ENCODE measurements at places on chromosomes 11 and 22.

- no peak for DNase-seq
Observed at GRCh38 chr11:16081382-16082094, 274.8 kb downstream of the SOX6 start.

DNA sequence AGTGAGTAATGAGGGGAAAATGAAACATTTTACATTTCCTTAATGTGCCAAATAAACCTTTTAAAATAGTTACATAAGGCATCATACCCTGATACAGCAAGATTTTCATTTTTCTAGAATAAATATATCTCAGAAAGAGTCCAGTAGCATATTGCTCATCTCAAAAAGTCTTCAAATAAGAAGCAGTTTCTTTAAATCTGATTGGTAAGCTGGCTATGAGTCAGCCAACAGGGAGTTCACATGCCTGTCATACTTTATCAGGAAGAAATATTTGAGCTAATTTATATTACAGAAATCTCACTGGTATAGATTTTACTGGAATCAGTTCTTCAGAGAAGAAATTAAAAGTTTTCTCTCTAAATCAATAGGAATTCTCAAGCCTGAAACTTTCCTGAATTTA lies 258.1 kb downstream of the C11orf87 start:
- DNase-seq = no peak

GRCh38 chr11:123330948-123331347 lies 99.1 kb upstream of the GRAMD1B start:
- DNase-seq = no peak

GRCh38 chr11:45662665-45663485 lies 2.5 kb downstream of the CHST1 start:
- no peak for DNase-seq

DNA sequence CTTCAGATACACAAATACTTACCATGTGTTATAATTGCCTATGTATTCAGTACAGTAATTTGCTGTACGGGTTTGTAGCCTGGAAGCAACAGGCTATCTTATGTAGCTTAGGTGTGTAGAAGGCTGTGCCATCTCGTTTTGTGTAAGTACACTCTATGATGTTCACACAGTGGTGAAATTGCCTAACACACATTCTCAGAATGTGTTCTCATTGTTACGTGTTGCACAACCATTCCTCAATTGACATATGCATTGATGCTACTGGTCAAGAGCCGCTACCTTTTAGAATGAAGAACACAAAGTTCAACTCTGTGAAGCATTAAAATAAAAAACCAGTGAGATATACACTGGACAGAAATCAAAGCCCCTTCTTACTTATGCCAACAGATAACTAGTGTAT lies 26.7 kb downstream of the SVIP start:
- no peak for DNase-seq

DNA sequence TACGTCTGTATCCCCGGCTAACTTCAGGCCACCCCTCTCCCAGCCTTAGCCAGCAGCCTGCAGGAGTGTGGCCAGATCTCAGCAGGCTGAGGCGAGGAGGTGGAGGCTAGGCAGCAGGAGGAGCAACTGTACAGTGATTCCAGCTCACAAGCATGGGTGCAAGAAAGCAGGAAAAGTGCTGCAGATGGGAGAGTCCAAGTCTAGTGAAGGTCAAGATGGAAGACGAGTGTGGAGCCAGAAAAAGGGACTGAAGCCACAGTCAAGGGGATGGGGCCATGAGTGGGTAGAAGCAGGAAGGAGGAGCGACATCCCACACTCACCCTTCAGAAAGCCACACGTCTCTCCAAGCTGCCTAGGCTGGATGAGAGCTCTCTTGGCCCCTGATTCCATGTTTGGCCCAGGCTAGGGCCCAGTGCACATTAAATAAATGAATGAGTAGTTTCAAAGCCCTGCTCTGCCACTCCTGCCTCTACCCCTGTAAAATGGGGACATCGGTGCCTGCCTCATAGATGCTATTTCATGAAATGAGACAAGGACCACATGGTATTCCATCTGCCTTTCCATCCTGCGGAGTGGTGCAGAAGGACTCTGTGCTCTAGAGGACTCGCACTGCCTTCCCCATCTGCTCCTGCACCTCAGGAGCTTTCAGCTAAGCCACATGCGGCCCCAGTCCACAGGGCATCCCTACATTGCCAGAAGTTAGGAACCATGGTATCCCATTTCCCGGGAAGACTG lies 2.9 kb downstream of the YDJC start:
- no peak for DNase-seq

DNA sequence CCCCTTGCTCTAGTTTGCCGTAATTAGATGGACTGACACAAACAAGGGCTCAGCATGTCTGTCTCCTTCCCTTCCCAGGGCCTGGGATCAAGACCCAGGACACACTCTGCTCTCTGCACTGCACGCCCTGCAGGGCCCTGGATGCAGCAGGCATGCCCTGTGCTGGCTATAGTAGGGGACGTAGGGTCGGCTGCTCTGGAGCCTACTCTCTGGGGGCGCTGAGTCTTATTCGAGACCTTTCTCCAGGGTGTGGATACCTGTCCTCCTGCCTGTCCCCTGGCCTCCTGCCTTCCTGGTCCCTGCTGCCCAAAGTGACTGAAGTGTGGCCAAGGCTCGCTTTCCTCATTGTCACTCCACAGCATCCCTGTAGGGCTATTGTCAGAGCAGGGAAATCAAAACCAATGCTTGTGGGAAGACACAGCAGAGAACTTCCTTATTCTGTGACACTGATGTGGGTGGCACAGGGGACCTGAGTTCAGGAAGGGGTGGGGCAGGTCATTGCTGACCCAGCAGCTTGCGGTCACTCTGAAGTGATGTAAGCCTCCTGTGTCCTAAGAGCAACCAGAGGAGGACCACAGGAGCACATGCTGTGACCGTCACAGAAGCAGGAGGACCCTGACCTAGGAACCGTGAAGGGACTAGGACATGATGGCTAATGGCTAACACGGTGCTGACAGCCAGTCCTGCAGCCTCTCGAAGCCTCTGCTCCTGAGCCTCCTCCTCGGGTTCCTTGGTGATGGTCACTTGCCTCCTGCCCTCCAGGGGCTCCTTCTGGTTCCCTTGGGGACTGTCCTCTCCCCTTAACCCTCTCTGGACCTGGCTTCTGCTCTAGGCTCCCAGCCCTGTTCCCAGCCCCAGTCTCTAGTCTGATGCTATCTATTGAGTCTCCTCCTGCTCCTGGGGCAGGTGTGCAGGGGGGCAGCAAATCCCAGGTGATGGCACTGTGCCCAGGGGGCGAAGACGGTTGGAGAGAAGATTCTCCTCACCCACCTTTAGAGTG lies 10.3 kb downstream of the APOBEC3A start:
- no peak for DNase-seq

GRCh38 chr11:44946263-44946662 lies 4.4 kb downstream of the TP53I11 start:
- no peak for DNase-seq

DNA sequence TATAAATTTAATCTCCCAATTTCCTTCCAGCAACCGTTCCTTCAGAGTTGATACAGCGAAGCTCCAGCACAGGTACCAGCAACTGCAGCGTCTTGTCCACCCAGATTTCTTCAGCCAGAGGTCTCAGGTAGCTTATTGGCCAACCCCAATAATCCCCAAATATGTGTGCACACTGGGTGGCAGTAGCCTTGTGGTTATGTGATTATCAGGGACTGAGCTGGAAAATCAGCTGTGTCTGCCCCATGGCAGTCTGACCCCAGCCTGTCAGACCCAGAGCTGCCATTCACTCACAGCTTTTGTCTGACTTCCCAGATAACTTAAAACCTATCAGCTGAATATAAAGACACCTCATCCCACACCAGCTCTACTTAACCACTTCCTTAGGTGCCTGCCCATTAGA lies 2.0 kb downstream of the HSCB start:
- DNase-seq = no peak

DNA sequence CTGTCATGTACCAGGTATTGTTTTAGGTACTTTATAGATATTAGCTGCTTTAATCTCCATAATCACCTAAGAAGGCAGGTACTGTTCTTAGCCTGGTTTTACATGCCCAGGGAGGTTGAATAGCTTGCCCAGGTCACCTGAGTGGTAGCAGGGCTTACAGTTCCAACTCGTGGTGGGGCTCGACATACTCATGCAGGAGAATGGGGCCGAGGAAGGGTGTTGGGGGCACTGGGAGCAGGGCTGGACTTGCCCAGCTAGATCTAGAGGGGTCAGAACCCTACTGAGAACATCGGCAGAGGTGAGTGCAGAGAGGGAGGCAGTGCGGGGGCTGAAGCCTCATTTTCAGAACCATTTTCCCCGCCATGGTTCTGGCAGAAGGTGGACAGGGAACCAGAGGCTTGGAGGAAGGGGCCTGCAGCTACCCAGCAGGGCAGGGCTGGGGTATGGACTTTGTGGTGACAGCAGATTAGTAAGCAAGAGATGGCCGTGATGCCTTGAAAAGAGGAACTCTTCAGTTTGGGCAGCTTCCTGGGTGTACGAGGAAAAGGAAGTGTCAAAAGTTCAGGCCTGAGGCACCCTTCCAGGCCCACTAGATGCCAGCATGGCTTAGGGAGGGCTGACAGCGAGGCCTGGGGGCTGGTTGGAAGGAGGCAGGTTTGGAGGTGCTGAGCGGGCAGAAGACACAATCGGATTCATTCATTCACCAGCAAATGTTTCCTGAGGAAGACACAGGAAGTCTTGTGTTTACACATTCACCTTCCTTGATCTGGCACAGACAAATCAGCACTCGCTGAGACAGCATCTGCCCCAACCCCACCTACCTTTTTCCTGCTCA lies 54.7 kb upstream of the LYVE1 start:
- DNase-seq = no peak

- no peak for DNase-seq
Observed at GRCh38 chr11:12274056-12274455, 103.3 kb upstream of the PARVA start.

GRCh38 chr11:38824573-38824972 lies 2226.5 kb upstream of the RAG2 start:
- no peak for DNase-seq

DNA sequence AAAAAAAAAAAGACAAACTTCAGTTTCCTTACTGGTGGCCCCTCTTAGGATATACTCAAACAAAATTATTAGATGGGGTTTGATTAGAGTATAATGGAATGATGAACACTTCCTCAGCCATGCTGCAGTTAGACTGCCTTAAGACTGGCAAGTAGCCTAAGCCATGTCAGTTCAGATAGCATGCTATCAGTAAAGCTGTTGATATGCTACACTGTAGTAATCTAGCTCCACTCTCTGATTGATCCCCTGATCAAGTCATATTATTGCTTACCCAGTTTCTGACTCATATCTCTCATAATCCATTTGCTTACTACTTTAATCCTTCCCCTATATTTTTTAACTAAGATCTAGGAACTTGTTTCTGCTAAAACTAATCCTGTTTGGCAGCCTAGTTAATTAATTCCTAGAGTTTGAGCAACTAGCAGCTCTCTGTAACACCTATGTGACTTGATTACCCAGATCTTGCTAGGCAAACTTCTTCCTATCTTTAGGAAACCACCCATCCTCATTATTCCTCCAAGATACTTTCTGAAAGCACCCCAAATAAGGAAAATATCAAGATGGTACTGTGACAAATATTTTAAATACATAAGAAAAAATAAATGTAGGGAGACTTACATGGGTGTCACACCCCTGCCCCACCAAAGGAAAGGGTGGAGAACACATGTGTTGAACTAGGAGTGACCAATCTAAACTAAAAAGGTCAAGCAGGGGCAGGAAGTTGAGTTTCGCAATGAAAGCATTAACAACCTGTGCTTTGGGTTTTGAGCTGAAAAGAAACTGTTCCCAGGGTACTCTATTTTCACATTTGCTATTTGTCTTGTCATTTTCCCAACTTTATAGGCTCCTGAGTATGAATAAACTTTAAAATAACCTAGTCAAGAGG lies 43.2 kb downstream of the PIK3C2A start:
- no peak for DNase-seq

DNA sequence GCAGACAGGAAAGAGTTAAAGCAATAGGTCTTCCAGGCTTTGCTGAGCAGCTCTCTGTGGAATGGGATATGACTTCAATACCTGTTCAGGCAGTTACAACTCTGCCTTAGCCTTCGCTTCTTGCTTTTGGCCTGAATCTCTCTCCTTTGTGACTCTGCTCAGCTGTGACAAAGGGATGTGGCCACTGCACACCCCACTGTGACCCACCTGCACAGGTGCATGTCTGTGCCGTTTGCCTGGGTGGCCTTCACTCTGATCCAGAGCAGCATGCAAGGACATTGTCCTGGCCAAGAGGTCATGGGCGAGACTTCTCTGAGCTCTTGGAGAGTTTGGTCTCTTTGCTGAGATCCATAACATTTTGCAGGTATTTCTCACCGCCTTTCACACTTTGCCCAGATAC lies 891.3 kb downstream of the BRD1 start:
- DNase-seq = no peak

GRCh38 chr11:95453616-95454171 lies 222.7 kb upstream of the SESN3 start:
- no peak for DNase-seq

- DNase-seq = no peak
Observed at GRCh38 chr22:35547987-35548721, 7.5 kb downstream of the RASD2 start.

- DNase-seq = no peak
Observed at GRCh38 chr11:1691878-1692707, 4.9 kb upstream of the KRTAP5-6 start.

DNA sequence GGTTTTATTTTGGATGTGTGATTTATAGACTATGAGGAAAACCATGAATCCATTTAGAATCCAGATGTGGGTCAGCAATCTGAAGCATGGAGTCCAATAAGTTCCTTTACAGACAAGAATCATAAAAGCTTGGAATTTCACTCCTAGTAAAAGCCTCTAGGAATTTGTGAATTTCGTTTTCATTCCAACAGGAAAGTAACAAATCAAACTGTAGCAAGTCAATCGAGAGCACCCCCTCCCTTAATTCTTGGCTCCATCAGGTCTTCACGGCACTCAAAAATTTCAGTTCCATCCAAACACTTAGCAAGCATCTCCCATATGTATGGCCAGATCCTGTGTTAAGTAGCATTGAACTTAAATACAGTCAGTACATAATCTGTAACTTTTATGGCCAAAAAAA lies 143.6 kb upstream of the POU2AF2 start:
- no peak for DNase-seq

Data from activated T-helper 1 cell treated with Interleukin-2 at 50 U/mL for 16 hours (primary cell).